Activated T-helper 2 cell treated with anti-CD3 and anti-CD28 coated beads, Interferon-gamma antibody, Interleukin-2, Interleukin-4, amounts not matched to agents 10 μg/mL and 5 μg/mL and 100 μg/mL, durations not matched to agents 14 hours and 24 hours and 36 hours (primary cell): ENCODE measurements at places on chromosomes 5 and 9.

GRCh38 chr5:22728610-22729009, 124.5 kb downstream of the CDH12 start:
- no peak for DNase-seq

DNA sequence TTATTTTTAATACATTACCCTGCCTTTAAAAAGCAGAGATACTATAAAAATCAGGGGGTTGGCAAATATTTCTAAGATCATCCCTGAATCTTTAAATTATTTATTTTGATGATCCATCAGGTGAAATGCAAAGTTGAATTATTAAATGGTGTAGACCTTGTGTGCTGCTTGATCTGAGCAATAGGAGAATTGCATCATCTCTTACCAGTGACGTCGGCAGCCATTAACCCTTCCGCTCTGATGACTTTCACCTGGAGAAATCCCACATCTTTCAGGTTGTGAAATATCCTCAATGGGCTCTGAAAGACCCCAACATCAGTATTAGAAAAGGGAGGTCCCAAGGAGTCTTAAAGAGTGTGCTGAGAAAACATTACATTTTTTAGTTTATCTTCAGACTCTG, 270.2 kb downstream of the SLF1 start:
- no peak for DNase-seq

DNA sequence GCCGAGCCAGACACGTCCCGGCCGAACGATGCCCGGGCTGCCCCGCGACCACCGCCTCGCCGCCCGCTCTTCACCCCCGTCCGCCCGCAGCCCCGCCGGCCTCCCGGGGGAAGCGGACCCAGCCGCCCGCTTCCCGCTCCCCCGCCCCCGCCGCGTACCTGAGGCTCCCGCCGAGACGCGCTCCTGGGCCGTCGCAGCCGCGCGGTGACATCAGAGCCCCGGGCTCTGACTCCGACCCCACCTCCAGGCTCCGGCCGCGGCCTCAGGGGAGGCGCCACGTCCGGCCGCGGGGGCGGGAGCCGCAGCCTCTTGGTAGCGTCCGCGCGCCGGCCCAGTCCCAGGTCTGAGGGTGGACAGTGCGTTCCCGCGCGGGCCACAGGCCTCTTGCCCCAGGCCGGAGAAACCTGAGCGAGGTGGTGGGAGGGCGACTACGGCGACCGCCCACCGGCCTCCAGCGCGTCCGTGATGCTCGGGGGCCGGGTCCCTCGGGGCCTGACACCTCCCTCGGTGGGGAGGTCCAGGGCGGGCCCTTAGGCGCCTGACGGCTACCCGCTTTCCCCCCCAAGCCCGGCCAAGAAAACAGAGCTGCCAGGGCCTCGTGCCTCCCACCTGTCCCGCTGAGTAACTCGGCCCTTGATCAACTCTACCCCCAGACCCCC, at the start of gene SHROOM1:
SHROOM1 (minus strand) TSS at position 212 of the 659 bp plus-strand sequence. CDS start 4,507 bp downstream, outside the sequence.
- no peak for DNase-seq

DNA sequence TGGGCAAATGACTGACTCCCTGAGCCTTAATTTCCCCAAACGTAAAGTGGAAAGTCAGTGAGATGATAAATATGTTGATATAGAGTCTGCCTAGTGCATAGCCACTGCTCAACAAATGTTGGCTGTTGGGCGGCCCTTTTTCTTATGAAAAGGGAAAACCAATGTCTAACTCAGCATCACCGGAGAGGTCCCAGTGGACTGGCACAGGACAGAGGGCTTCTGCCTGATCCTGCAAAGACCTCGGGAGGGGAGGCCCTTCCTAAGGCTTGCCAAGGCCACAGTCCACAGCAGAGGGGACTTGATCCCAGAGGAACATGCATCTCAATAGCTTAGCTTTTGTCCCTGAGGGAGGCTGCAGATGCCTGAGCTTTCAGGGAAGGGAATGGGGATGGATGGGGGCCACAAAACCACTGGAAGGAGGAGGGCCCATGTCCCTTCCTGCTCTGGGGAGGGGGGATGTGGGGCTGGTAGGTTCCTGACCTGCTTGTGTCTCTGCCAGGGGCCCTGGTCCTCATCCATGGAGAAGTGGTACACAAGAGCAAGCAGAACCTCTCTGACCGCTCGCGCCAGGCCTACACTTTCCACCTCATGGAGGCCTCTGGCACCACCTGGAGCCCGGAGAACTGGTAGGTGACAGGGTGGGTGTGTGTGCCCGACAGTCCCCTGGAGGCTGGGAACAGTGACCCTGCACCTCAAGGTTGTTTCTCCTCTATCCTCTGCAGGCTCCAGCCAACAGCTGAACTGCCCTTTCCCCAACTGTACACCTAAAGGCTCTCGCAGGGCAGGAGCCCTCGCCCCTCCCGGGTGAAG, 6.3 kb downstream of the DOLK start:
- no peak for DNase-seq

- DNase-seq: no peak
These were observed 54.7 kb upstream of the ALDH1B1 start for GRCh38 chr9:38337706-38338264.

DNA sequence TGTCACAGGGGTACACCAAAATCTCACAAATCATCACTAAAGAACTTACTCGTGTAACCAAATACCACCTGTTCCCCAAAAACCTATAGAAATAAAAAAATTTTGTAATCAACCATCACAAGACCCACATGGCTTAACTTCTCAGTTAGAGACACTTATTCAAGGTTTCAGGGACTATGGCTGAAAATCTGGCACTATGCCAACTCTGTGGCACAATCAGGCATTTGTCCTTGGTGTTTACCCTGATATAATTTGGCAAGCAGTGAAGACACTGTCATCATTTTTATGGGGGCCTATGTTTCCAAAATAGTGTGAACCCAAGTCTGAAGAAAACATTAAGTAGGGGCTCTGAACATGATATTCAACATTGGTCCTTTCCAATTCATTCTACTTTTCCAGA, 59.0 kb downstream of the ZNF622 start:
- DNase-seq: no peak

DNA sequence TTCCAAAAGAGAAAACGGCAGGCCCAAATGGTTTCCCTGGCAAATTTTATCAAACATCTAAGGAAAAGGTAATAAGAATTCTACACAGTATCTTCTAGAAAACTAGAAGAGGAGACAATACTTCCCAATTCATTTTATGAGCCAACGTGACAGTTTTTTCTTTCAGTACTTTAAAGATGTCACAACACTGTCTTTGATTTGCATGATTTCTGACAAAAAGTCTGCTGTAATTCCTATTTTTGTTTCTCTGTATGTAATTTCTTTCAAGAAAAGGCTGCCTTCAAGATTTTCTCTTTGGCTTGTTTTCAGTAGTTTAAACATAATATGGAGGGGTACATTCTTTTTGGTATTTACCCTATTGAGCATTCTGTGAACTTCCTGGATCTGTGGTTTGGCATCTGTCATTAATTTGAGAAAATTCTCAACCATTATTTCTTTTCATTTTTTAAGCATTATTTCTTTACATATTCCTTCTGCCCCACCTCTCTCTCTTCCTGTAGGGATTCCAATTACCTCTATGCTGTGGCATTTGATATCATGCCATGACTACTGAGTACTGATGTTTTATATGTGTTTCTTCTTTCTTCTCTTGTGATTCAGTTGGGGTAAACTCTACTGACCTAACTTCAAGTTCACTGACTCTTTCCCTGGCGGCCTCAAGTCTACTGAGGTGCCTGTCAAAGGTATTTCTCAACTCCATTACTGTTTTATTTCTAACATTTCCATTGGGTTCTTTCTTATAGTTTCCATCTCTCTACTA, 32.2 kb downstream of the ANKS6 start:
- DNase-seq: no peak

- no peak for DNase-seq
These were observed 4.5 kb downstream of the RCL1 start for GRCh38 chr9:4796988-4797853.

- no peak for DNase-seq
These were observed 267.5 kb downstream of the EBF1 start for GRCh38 chr5:158832096-158832685.

GRCh38 chr9:118984607-118985006, 384.6 kb downstream of the BRINP1 start:
- DNase-seq: no peak

- no peak for DNase-seq
These were observed 88.1 kb downstream of the FGF1 start for GRCh38 chr5:142597546-142598337.

DNA sequence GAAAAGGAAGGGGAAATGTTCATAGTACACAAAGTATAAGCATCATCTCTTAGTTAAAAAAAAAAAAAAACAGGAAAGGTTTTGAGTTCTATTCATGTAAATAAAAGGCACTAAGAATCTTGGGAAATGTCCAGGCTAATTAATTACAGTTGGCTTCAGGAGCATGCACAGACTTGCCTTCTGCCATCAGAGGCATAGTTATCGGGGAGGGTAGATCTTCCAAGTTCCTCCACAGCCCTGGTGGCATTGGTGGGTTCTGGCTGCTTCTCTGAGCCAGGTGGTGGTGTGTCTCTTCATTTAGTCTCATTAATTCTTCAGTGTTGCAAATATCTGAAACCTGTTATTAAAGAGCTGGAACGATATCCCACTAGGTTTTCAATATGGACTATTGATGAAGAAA, 85.2 kb downstream of the TMEM252 start:
- DNase-seq: no peak

DNA sequence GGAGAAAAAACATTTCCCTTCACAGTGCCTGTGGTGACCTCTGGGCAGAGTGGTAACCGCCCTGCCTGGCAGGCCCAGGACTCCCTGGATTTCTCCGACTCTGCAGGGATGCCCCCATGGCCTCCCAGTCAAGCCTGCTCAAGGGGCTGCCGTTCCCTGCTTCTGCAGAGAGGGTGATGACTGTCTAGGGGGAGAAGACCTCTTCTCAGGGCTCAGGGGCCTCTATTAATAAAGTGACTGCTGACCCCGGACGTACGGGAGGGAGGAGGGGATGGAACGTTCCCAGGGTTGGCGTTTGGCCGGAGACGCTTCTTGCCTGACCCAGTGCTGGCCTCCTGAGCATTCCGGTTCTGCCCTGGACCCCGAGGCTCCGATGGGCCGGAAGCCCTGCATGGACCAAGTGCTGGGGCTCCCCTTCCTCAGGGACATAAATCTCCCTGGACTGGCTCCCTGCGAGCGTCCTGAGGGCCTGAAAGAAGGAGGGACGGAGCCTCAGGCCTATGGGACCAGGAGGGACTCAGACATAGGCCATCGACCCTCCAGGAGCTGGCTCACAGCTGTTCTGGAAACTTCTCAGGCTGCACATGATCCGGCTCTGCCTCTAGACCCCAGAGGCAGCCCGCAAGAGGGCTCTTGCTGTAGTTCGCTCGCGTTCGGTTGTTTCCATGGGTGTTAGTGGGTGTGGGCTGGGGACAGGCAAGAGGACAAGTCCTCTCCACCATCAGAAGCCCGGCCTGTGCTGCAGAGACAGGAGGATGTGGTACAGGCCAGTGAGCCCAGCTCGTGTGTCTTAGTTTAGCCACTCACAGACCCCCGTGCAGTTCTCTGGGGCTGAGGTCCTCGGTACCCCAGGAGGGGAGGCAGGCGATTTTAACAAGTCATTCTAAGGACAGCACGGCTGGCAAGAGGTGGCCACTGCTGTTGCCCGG, 8.1 kb upstream of the RNU6ATAC start:
- DNase-seq: no peak

DNA sequence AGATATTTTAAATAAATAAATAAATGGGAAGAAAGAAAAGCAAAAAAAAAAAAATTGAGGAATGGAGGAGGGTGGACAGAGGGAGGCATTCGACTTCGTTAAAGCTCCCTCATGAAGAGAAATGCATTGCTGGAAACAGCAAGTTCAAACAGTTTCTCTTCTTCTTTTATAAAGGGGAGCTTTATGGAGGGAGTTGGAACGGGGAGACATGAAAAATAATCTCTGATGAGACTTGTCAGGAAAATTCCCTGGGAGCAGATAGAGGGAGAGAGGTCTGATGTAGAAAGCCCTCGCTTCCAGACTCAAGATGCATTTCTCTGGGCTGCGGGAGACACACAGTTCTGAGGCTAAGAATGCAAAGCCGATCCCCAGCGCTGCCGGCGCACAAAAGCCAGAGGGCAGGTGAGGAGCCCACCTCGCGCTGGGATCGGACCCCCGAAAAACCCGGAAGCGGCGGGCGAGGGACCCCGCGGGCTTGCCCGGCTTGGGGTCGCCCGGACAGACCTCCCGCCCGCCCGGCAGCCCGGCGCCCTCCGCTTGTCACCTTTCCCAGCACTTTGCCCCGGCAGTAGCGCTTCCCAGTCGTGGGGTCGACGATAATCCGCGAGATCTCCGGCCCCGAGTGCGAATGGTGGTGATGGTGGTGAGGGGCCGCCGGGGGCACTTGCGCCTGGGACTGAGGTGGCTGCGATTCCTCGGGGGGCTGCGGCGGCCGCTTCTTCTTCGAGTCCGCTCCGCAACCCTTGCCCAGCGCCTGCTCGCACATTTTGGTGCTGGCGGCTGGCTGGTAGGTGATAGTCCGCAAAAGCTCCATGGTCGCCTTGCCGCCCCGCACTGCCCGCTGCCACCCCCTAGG, 512 bp downstream of the PLK2 start:
- no peak for DNase-seq

GRCh38 chr5:169538944-169539343, 44.6 kb upstream of the SPDL1 start:
- DNase-seq: no peak

DNA sequence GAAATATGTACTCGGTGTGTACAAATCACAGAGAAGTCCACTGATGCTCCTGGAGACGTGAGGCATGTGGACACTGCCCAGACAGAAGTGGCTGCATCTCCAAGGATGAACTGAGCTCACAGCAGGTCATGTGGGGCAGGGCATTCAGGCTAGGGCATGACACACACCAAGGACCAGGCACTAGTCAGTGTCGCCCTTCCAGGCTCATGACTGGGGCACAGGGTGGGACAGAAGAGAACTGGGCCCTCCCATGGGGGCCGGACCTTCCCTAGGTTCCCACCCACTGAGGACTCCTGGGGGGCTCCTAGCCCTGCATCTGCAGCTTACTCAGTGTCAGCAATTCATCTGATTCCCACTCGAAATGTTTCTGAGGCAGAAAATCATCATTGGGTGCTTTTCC, 256.8 kb upstream of the IRX4 start:
- DNase-seq: no peak

DNA sequence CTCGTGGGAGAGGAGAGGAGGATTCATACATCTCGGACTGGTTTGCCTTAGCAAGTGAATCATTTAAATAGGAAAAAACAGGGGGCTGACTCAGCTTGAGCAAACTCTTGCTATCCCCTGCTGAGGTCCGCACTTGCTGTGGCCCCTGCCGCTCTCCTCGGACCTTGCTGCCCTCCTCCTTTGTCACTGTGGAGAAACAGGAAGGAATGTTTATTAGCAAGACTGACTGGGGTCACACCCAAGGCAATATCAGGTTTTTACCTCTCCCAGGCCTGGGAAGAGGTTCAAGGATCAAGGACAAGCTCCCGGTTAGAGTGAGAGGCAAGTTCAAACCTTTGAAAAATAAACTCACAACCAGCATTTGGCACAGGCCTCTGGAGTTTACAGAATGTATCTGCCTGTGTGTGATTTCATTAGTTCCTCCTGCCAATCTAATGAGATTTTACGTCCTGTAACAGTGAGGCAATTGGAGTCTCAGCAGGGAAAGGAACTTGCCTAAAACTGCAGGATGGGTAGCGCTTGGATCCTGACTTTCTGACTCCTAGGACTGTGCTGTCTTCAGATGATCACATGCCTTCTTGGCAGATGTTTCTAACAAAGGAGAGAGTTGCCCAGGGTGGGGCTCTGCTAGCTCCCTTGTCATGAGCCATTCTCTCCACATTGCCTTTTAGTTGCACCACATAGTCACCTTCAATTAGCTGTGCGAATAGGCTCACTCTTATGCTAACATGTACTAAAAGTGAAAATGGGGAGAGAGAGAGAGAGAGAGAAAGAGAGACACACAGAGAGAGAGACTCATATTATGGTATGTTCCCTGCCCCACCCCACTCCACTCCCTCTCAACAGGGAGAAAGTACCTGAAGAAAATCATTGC, 108.6 kb upstream of the CDKN2B start:
- DNase-seq: no peak

GRCh38 chr5:149802008-149802680, 72.0 kb downstream of the PPARGC1B start:
- DNase-seq: no peak
